Endothelial cell (in vitro differentiated cells): ENCODE measurements at places on chromosomes 4 and X.

- DNase-seq = no peak
Measured at GRCh38 chr4:185390941-185391340, 4.8 kb downstream of the LRP2BP start.

GRCh38 chr4:86356425-86357210 is 3.2 kb downstream of the MAPK10 start:
- no peak for DNase-seq

DNA sequence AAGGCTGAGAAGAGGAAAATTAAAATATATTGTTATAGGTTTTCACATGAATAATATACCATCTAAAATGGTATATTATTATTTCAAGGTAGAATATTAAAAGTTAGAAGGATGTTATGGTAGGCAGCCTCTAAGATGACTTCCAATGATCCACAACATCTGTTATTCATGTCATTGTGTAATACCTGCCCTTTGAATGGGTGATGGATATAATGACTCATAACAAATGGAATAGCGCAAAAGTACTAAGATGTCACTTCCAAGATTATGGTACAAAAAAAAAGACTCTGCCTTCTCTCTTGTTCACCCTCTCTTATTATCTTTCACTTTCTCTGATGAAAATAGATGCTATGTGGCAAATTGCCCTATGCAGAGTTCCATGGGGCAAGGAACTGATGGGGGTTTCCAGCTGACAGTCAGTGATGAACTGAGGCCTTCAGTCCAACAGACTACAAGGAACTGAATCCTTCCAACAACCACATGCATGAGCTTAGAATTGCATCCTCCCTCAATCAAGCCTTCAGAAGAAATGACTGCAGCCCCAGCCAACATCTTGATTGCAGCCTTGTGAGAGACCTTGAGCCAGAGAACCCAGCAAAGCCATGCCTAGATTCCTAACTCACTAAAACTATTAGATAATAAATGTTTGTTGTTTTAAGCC is 57.7 kb downstream of the HS6ST2 start:
- no peak for DNase-seq

- no peak for DNase-seq
Measured at GRCh38 chr4:9832640-9833039, 51.2 kb downstream of the DRD5 start.

DNA sequence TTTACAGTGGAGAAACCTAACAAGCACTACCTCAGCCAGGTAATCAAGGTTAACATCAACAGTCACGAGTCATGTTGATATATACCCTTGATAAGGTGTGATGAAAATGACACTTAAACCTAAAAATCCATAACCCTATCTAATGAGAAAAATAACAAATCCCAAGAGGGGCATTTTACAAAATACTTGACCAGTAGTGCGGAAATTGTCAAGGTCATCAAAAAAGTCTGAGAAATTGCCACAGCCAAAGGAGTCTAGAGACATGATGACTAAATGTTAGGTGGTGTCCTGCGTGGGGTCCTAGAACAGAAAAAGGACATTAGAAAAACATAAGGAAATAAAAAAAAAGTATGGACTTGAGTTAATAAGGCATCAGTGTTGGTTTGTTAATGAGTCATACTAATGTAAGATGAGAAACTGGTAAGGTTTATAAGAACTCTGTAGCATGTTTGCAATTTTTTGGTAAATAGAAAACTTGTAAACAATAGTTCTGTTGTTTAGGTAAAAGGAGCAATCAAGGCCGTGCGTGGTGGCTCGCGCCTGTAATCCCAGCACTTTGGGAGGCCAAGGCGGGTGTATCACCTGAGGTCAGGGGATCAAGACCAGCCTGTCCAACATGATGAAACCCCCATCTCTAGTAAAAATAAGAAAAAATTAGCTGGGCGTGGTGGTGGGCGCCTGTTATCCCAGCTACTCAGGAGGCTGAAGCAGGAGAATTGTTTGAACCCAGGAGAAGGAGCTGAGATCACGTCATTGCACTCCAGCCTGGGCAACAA is 2.9 kb downstream of the RPL36A start:
- no peak for DNase-seq

- DNase-seq = no peak
Measured at GRCh38 chr4:124181039-124181438, 531.5 kb downstream of the ANKRD50 start.

- DNase-seq = peak; percentile 58
Measured at GRCh38 chr4:25792200-25792791, 70.5 kb downstream of the SEL1L3 start.

GRCh38 chr4:139331185-139331584 is 28.9 kb upstream of the NDUFC1 start:
- DNase-seq = no peak

- DNase-seq = no peak
Measured at GRCh38 chrX:7709845-7710244, 133.1 kb upstream of the VCX start.

GRCh38 chr4:93894995-93895394 is 66.4 kb downstream of the ATOH1 start:
- no peak for DNase-seq

GRCh38 chr4:163558539-163559044 is 64.1 kb downstream of the TMA16 start:
- no peak for DNase-seq

GRCh38 chr4:25439918-25440477 is 62.9 kb downstream of the ANAPC4 start:
- peak; percentile 66 for DNase-seq

- no peak for DNase-seq
Measured at GRCh38 chr4:135941671-135942070, 1590.6 kb downstream of the PCDH18 start.

- DNase-seq = peak; percentile 42
Measured at GRCh38 chr4:155759372-155760252, 791 bp downstream of the GUCY1B1 start.

DNA sequence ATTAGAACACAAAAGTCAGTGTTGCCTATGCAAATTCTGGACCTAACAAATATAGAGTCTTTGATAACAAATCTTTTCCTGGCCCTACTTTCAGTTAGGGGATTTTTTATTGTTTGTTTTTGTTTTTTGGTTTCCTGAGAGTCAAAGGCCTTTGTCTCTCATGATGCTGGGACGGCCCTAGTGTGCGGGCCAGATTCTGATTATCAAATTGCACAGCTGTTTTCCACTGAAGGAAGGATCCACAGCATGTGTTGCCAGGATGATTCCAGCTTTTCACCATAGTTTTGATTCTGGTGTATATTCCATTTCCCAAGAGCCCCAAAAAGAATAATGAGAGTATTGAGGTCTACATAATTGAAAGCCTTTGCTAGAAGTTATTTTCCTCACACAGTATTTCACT is 248.2 kb downstream of the CAMK2D start:
- DNase-seq = no peak

- no peak for DNase-seq
Measured at GRCh38 chr4:1766106-1767060, 26.7 kb upstream of the FGFR3 start.

- no peak for DNase-seq
Measured at GRCh38 chrX:49879656-49880277, 483 bp downstream of the USP27X start.

DNA sequence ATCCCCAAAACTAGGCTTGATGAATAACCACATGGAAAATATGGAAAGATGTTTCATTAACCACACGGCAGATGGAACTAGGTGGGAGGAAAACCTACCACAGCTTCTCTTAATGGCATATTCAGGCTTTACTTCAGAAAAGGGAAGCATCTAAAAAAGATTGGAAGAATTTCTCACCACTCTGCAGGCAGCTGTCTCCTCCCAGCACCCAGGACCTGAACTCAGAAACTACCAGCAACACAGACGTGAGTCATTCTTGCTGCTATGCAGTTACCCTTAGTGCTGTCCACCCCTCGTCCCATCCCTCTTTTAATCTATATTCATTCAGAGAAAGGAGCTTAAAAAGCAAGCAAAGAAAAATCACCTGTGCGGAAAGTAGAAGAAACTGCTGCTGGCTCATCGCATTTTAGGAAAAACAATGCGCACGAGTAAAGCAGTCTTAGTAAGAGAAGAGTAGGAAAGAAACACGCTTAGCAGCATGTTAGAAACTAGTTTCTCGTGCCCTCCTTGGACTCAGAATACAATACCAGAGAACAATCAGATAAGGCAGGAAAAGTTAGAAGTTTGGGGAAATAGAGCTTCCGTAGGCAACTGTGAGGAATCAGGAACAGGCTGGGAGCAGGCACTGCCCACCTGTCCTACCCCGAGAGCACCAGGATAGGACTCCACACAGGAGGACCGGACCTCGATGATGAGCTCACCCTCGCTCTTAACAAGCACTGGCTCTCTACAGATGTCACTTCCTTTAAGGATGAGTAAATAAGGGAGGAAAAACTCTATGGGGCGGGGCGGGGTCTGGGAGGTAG is 48.1 kb upstream of the ENPP6 start:
- DNase-seq = peak; percentile 34

- no peak for DNase-seq
Measured at GRCh38 chrX:135009057-135009610, 13.2 kb downstream of the RTL8B start.

DNA sequence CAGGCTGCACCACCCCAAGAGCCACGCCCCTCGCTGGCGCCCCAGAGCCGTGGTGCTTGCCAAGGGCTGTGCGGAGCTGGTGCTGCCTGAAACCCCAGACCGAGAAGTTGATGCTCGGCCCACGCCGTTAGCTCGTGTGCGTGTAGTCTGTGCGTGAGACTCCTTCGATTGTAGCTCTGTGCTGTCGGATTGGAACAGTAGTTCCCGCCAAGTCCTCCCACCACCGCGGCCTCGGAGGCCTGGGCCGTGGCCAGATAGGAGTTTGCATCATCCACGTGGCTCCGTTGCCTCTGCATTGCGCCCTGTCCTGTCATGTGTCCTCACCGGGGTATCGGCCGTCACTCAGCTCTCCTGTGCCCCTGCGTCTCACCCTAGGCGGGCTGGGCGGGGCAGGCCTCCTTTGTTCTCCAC is 24.2 kb downstream of the TNIP2 start:
- no peak for DNase-seq

DNA sequence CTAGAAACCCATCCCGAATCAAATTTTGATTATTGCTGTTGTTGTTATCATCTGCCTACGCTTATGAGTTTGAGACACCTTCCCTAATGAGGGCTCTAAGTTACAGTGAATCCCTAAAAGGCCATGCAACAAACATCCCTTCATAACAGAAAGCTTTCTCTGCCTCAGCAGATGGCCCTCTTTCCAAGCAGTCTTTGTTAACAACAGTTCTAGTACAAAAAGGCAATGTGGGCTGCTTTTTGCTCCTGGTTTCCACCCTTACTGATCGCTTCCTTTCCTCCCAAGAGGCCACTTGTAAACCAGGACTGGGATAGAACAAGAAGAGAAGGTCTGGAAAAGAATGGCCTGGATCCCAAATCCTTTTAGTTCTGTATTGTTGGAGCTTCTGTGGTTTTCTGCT is 24.2 kb downstream of the GPC4 start:
- DNase-seq = no peak

DNA sequence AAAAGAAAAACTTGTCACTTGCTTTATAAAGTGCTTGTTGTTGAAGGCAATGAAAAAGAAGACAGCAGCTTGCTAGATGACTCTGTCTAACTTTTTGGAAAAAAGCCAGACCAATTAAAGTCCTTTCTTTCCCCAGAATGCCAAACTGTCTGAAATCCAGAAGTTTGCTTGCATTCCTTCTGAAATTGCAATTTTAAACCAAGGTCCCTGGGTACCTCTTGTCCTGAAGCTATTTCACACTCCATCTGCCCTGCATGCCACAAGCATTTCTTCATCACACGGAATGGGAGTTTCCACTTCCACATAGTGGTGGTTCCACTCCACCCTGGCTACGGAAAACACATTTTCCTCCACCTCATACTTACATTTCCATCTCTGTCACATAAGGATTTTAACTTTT is 101.0 kb downstream of the PAPSS1 start:
- no peak for DNase-seq

GRCh38 chr4:25117716-25118472 is 42.4 kb downstream of the SEPSECS start:
- no peak for DNase-seq

- DNase-seq = no peak
Measured at GRCh38 chrX:136619899-136620505, 28.0 kb upstream of the CD40LG start.

DNA sequence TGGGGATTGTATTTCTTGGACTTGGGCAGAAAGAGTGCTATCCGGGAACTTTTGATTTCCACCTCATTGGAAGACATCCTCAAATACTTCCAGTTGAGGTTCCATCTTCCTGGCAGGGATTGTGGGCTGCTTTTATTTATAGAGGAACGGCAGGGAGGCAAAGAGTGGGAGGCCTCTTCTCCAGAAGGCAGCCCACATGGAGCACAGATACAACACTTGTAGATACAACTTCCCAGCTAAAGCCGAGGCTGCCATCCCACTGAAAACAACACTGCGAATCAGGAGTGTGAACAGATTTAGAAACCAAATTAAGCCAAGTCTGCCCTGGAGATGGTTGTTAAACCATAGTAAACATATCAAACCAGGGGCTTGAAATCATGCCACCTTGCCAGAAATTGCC is 212.8 kb upstream of the PPARGC1A start:
- DNase-seq = no peak

DNA sequence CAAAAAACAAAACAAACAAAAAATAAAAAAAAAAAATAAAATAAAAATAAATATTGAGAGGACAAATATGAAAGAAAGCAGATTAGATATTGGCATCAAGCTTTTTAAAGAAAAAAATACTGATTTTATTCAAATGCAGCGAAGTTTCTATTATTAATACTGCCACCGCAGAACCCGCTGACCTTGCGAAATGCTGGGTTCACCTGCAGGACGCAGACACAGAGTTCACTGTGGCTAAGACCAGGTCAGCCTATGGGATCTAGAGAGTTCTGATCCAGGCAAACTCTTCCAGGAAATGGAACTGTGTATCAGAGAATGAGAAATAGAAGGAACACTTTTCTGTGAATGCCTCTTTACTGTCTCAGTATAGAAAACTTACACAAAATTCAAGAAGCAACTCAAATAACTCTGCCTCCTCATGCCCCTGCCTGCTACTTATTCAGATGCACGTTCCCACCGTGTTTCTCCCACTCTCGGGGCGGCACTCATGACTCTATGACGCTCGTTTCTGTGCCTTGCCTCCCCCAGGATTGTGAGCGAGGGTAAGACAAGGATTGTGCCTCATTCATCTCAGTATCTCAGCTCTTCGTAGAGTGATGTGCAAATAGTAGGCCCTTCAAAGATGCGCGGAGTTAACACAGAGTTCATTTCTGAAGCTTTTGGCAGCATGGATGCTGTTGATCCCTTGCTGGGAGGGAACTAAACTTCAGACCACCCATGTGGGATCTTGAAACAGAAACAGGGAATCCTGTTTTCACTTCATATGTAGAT is 44.1 kb upstream of the TLR3 start:
- no peak for DNase-seq

- DNase-seq = no peak
Measured at GRCh38 chr4:173073939-173074500, 94.6 kb upstream of the GALNT7 start.

- DNase-seq = no peak
Measured at GRCh38 chr4:158443731-158444130, 78.0 kb upstream of the RXFP1 start.

DNA sequence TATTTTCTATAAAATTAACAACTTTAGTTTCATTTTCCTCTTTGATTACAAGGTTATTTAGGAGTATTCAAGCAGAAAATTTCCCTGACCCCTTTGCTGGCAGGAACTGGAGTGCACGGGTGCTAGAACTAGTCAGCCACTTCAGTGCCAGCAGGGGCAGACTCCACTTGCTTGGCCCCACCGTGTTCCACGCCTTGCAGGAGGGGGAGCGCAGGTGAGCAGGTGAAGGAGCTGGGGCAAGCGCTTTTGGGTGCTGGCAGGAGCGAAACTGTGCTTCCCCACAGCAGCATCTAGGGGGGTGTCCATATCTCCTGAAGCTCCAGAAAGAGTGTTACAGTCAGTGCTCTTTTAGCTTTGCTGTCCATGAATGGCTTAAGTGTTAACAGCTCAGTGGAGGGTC is 45.5 kb downstream of the MID2 start:
- DNase-seq = no peak

GRCh38 chrX:42530027-42530426 is 247.9 kb downstream of the PPP1R2C start:
- no peak for DNase-seq
